ENCODE measurements at places on chromosomes 7 and 10. TPM values are rescaled to one million over a fixed set of nuclear protein-coding genes. Genes with fewer than 3 reads are reported as not detected.
A peak's percentile ranks its signal among the peaks of the same experiment; 100 is the strongest.

BLNK gene
- total RNA-seq = 1.3 TPM

FBXL13 gene
- total RNA-seq = 0.27 TPM

RBP3 gene
- not detected for total RNA-seq

FAM237B gene
- not detected for total RNA-seq

GRCh38 chr10:15990535-15991129, 130.3 kb upstream of the MINDY3 start:
- DNase-seq = no peak

GRCh38 chr10:130575756-130576285, 439.6 kb downstream of the GLRX3 start:
- no peak for DNase-seq

DNA sequence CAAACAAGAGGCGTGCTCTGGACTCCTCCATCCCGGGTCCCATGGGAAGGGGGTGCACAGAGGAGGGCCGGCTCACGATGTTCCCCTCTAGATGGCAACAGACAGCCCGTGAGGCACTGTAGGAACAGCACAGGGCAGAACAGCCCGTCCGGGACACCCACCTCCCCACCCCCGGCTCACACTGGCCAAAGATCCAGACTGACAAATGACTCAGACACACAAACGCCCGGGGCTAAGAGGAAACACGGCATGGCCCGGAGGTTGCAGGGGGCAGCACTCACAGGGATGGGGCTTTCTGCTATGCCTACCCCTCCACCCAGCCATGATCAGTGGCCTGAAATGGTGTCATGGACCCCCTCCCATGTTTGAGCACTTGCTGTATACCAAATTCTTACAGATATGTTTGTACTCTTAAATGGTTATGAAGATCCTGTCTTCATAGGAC, 4.9 kb upstream of the ELN start:
- DNase-seq = peak; percentile 67

DNA sequence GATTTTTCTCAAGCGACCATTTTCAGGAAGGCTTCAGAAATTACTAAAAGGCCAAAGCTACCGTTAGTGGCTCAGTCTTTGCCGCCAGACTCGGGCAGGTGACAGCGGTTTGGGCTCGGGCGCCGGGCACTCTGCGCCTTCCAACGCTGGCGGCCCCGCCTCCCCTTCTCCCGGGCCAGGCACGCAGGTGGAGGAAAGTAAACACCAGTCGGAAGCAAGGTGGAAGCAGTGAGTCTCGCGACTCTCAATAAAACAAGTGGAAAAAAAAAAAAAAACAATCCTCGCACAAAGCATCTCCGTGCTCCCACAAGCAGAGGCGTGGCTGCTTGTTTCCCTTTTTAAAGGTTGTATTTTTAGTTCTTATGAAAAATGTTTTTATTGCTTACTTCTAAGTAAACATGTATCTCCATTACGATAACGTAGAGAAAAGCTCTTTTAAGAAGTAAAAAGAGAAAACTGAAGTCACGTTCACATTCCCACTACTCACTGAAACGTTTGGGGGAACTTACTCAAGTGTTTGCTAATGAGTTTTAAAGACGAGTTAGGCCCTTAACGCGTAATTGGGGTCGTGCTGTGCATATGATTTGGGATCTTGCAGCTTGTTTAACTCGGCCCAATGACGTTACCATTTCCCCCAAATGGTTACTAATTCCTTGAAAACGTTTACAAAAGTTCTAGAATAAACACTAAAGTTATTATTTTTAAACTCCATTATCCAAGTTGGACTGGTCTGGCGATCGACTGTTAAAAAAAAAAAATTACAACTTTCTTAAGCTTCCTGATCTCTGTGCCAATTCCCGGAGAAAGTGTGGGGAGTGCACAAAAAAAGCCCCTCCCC, 864 bp downstream of the CDCA7L start:
- peak; percentile 75 for DNase-seq

VENTX gene
- 0.99 TPM for total RNA-seq

TMEM26 gene
- total RNA-seq = 0.67 TPM

DNA sequence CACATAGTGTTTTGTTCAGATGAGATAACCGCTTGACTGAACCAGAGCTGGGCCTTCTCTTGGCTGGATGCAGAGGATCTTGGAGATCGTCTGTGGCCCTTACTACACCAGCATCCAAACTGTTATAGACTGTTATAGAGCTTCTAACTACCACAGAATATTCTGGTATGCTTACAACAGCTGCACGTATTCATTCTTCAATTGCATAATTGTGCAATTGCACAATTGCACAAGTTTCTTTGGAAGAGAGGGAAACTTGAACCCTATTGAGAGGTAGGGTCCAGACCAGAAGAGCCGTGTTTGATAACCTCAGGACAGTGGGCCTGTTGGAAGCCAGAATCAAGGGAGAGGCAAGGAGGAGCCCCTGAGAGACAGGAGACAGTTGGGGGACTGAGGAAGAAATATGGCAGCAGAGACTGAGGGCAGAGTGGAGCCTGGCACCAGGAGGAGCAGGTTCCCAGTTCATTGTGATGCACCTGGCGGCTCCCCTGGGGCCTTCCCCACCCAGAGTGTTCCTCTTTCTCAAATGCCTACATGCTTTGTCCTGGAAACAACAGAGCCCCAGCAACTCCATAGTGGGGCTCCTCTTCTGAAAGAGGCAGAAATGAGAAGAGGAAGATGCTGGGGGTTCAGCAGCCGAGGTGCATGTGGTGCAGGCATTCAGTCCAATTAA, 64.1 kb downstream of the PTPRZ1 start:
- no peak for DNase-seq

ANXA8L1 gene
- total RNA-seq = 1.2 TPM

DNA sequence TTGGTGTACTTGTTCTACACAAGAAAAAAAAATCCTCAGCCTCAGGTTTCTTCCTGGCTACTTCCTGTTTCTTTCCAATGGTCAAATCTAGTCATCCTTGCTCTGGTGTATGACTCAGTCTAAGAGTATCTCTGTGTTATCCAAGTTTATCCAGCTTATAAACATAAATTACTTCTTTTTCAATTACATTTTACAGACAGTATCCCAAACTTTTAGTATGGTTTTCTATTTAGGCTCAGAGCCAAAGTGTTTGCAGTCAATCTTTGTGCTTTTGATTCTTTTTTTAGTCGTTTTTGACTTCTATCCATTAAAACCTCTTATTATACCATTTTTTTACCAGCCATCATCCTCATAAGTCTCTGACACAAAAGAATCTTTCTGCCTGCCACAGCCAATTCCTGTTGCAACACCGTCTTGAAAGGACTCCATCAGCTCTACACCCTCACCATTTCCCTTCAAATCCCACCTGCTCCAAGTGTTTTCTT, 294.6 kb downstream of the PTEN start:
- no peak for DNase-seq

- DNase-seq = no peak
These were observed 268.0 kb downstream of the DYNC1I1 start for GRCh38 chr7:96040250-96040772.

GRCh38 chr10:84588971-84589370, 260.6 kb downstream of the CCSER2 start:
- no peak for DNase-seq
